ENCODE measurements at places on chromosomes 12 and 14.
A peak's percentile ranks its signal among the peaks of the same experiment; 100 is the strongest.

GRCh38 chr14:105059925-105060565, 5.2 kb downstream of the GPR132 start:
- no peak for DNase-seq

DNA sequence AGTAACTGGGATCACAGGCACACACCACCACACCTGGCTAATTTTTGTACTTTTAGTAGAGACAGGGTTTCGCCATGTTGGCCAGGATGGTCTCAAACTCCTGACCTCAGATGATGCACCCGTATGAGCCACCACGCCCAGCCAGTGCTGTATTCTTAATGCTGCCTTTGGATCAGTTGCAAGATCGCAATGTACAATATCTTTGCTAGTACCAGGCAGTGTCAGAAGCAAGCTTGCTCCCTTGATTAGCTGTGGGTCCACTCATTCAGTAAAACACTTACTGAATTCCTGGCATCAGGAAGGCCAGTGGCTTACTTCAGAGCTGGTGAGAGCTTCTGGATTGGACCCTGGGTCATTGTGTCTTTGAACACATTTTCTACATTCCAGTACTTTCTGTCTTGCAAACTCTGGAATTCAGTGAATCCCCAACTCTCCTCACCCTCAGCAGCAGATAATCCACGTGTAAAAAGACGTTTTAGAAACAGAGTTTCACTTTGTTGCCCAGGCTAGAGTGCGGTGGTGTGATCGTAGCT, 1183.7 kb downstream of the AACS start:
- no peak for DNase-seq

GRCh38 chr12:110742718-110743570, at the start of gene PPP1CC:
Gene PPP1CC (minus strand): TSS chr12:110742891. CDS start chr12:110742707, 184 bp downstream.
- peak; percentile 93 for DNase-seq

GRCh38 chr14:91837076-91837475, 30.3 kb downstream of the TC2N start:
- no peak for DNase-seq

DNA sequence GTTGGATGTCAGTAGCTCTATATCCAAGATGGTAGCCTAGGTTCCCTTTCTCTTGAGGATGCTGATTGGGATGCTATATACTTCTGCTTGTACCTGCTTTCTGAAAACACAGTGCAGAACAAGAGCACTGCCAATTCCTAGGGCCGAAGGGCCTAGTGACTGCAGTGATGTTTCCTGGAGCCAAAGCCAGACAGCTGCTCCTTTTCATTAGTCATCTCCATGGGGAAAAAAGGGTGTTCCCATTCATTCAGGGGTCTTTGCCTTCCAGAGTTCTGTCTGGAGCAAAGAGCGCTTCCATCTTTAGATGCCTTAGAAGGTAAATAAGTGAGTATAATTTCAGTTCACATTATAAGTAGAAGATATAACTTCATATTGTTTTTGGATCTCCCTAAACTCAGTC, 85.5 kb downstream of the PTPRB start:
- DNase-seq = no peak

- DNase-seq = no peak
These were observed 26.7 kb upstream of the G2E3 start for GRCh38 chr14:30532264-30532663.

- no peak for DNase-seq
These were observed 3.0 kb downstream of the TNFAIP2 start for GRCh38 chr14:103126088-103126872.

DNA sequence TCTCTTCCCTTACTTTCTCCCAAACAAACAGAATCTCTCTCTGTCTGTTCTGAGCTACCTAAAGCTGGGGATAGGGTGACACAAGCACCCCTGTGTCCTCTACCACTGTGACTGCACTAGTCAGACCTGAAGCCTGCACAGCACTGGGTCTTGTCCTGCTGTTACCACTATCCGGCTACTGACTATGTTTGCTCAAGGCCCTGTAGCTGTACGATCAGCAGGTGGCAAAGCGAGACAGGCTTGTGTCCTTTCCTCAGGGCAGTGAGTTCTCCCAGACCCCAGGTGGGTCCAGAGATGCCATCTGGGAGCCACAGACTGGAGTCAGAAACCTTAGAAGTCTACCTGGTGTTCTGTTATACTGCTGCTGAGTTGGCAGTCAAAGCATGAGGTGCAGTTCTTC, 116.4 kb downstream of the NUBPL start:
- DNase-seq = no peak

- no peak for DNase-seq
These were observed 415.1 kb downstream of the BCAT1 start for GRCh38 chr12:24533716-24534352.

GRCh38 chr14:22070119-22070982, 396.7 kb upstream of the OR4E1 start:
- DNase-seq = no peak

DNA sequence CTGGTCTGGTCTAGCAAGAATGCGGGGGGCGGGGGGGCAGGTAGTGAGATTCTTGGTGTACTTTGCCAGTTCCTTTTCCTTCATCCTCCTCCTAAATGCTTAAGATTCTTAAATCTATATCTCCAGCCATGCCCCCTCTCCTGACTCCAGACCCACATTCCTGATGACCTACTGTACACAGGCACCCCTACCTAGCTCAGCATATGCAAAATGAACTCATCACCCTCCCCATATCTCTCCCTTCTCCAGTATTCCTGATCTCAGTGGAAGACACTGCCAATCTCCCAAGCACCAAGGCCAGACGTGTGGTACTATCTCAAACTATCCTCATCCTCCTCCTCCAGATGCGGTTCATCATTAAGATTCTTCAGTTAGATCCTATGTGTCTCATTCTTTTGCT, 215.8 kb downstream of the SPTSSA start:
- DNase-seq = no peak

GRCh38 chr12:106205208-106206069, 42.4 kb downstream of the CKAP4 start:
- no peak for DNase-seq

- no peak for DNase-seq
These were observed 19.2 kb downstream of the PACS2 start for GRCh38 chr14:105333613-105334364.

- no peak for DNase-seq
These were observed 148.2 kb downstream of the SLC15A4 start for GRCh38 chr12:128675576-128675975.

DNA sequence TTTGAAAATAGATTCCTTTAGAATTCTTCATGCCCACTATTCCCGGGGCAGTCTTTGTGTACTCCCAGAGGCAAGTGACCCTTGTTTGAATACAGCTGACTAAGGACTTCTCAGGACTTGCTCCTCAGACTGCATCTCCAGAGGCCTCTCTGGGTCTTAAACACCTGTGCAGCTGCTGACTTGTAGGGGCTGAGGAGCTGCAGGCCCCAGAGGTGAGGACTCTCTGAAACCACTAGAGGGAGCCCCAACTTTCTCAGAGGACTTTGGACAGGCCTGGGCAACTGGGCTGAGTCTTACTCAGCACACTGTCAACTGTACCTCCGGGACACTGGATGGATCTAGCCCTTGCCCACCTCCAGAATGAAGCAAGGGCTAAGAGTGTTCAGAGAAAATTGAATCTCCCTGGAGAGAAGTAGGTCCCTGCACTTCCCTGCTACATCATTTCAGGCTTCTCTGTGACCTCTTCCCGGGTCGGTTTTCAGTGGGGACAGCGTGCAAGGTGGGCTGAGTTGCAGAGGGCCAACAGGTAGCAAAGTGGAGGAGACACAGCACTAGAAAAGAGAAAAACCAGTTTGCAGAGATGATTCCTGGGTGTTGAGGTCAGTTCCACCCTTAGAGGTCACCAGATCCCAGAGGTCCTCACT, 164.6 kb downstream of the TMEM117 start:
- DNase-seq = no peak

DNA sequence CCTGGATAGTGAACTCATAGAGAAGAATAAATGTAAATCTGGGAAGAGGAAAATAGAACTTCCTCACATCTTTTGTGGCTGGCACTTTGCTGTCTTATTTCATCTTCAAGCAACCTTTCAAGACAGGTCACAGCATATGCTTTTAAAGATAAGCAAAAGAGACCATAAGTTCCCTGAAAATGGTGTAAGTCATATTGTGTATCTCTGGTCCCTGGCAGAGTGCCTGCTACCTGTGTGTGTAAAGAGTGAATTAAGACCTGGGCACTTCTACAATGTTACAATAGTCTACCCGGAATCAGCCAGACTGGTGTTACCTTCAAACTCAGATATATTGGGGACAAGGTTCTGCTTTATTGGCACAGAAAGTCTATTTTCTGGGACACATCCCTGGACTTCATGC, 168.8 kb downstream of the SLC2A13 start:
- no peak for DNase-seq

DNA sequence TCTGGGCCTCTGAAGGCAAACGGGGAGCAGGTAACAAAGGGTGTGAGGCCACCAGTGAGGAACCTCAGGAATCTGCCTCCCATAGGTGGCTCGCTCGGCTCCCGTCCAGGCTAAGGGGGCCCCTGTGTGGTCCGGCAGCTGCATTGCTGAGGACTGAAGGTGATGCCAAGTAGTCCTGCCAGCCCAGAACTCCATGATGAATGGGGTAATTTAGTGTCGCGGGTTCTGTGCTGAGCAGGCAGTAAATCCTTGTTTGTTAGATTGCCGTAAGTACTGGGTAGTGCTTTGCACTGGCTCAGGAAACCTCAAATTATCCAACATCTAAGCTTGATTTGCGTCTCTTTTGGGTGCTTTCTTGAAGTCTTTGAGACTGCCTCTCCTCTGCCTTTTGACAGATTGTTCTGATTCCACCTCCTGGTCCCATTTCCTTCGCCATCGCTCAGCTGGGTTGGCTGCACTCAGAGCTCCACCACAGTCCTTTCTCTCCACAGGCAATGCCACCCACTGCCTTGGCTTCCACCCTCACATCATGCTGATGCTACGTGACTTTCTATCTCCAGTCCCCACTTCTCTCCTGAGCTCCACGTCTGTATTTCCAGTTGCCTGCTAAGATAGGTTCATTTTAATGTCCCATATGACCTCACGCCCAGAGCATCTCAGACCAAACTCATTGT, 392.0 kb downstream of the FUT8 start:
- no peak for DNase-seq

- no peak for DNase-seq
These were observed 348 bp upstream of the SSTR1 start for GRCh38 chr14:38207377-38207735.

DNA sequence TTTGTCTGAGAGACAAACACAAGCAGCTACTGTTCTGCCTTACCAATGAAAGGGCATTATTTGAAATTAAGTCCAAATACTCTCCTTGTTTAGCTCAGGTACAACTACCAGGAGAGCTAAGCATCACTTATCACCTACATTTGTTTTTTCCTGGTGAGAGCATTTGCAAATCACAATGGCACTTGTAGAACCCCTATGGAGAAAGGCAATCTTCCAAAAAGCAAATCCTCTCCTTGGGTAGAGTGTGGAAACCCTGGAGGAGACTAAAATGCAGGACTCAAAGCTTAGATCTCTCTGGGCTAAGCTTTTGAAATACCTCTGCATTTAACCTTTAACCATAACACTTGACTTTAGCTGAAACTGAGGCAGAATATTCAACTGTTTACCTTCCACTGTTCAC, 20.8 kb downstream of the GTSF1 start:
- DNase-seq = no peak

DNA sequence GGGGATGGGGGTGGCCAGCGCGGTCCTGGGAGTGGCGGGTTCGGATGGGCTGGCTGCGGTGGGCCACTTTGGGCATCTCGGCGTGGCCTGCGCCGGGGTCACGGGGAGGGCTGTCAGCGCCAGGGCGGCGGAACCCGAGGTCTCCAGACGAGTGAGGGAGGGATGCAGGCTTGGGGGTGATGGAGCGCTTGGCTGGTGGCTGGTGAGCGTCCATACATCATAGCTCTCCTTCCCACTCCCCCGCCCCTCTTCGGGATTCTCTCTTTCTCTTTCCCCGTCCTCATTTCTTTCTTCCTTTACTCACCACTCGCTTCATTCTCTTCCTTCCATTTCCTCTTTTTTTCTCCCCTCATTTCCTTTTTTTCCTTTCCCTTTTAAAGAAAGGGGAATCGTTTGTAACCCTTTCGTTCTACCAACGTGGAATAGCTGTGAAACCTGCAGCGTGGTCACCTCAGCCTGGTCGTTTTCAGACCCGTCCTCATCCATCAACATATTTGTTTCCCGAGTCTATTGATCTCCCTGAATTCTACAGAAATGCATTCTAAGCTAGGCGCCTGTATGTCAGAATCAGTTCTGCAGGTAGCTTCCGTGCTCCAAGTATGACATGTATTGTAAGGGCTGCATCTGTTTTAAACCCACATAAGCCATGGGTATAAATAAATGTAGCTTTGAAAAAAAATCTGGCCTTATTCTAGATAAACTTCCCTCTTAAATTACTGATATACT, 260.3 kb upstream of the E2F7 start:
- DNase-seq = peak; percentile 38

All from ovary (tissue), 10 donors.